ENCODE measurements at places on chromosomes 1 and 21.

DNA sequence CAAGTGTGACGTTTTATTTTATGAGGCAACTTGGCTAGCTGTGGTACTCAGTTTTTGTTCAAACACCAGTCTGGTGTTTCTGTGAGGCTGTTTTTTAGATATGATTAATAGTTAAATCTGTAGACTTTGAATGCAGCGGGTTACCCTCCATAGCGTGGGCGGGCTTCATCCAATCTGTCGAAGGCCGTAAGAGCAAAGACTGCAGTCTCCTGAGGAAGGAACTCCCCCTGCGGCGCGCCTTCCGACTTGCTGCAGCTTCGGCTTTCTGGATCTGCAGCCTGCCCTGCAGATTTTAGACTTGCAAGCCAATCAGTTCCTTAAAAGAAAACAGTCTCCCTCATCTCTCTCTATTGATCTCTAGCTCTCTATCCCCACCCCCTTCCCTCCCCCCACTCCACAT lies 4.2 kb upstream of the ZNF496 start:
- peak; percentile 38 for DNase-seq

GRCh38 chr1:66617362-66618184 lies 83.6 kb downstream of the SGIP1 start:
- no peak for DNase-seq

DNA sequence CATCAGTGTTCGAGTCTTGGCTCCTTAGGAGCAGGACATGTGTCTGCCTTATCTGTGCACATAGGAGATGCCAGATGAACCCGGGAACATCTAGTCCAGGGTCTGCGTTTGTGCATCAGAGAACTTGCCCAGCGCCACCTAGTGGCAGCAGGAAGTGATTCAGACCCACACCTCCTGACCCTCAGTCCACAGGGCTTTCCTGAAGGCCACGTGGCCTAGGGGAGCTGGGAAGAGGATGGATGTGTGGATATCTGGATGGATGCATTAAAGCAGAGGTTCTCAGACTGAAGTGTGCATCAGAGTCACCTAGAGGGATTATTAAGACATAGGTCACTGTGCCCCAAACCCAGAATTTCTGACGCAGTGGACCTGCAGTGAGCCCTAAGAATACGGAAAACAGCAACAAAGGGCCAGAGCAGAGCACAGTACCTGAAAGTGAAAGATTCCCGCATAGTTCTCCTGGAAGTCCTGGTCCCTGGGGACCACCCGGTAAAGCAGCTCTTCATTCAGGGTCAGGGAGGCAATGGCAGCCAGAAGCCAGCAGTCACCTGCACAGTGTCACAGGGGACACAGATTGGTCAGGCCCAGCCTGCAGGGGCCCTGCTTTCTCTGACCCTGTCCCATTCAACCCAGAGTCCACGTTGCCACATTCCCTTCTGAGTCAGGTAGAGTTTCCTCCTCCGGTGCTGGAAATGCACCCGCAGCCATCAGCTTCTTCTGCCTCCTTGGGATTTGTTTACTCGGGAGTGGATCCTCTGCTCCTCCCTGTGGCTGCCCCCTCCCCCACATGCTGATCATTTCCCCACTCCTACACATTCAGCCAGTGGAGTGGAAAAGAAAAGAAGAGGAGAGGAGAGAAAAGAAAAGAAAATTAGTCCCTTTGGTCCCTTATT lies 37.0 kb downstream of the CAPN8 start:
- DNase-seq, result peak; percentile 75

DNA sequence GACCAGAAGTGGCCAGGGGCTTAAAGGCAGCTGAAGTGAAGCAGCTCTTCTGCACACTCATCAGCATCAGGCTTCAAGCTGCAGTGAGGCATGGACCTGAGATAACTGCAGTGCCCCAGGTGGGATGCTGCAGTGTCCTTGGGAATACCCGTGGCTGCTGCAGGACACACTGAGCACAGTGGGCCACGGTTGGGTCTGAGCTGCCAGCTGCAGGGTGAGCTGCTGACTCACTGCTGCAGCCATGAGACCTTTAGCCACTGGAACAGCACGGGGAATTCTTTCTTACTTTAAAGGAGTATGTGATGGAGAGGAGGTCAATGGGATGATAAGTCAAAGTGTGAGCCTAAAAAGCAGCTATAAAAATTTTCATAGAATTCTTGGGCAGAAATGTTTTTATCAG lies 102.1 kb downstream of the XCL2 start:
- no peak for DNase-seq
